Small intestine (tissue), 16 donors: ENCODE measurements at places on chromosomes 13 and 19.

DNA sequence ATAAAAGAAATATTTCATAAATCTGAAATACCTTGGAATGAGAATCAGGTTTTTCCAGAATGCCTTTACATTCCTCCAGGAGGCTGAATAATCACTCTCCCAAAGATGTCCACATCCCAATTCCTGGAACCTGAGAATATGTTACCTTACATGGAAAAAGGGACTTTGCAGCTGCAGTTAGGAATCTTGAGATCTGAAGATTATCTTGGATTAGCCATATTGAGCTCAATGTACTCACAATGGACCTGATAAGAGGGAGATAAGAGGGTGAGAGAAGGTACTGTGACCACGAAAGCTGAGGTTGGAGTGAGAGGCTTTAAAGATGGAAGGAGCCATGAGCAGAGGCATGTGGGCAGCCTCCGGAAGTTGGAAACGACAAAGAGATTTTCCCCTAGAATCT lies 36.8 kb upstream of the MBNL2 start:
- no peak overlapping the region for H3K4me3 ChIP-seq
- no peaks in the 10 kb centered on the region for H3K27me3 ChIP-seq
- H3K4me1 ChIP-seq, result no peaks in the 10 kb centered on the region
- H3K36me3 ChIP-seq, result no peaks in the 10 kb centered on the region

DNA sequence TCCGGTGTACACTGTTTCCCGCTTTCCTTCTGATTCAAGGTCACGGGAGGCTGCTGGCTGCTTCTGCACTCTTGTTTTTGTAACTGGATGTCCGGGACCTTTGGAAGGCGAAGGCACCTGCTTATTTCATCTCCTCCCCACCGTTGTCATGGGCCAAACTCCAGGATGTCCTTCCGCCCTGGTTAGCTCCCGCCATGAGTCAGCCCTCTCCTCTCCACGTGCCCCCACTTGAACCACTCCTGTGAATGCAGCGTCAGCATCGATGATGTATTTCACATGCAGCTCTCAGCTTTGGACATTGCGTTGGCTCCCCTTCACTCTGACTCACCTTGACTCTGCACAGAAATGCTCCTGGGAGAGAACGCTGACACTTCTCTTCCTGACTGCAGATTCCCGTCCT lies 5.5 kb upstream of the GALP start:
- peak; percentile 83 for DNase-seq
- H3K27me3 ChIP-seq, result no peaks in the 10 kb centered on the region
- no peaks in the 10 kb centered on the region for H3K4me1 ChIP-seq

GRCh38 chr19:768424-768823 lies 17.5 kb downstream of the MISP start:
- no peaks in the 10 kb centered on the region for H3K27me3 ChIP-seq
- no peak for DNase-seq
- peaks cover 12% of the 10 kb centered on the region for H3K36me3 ChIP-seq
- no peaks in the 10 kb centered on the region for H3K4me1 ChIP-seq
- H3K4me3 ChIP-seq, result no peak overlapping the region

GRCh38 chr13:43543331-43543730 lies 243.4 kb downstream of the ENOX1 start:
- no peaks in the 10 kb centered on the region for H3K27me3 ChIP-seq
- no peak overlapping the region for H3K4me3 ChIP-seq
- H3K27ac ChIP-seq, result no peak overlapping the region
- H3K4me1 ChIP-seq, result no peaks in the 10 kb centered on the region

- H3K27ac ChIP-seq, result no peak overlapping the region
- no peaks in the 10 kb centered on the region for H3K27me3 ChIP-seq
- no peaks in the 10 kb centered on the region for H3K36me3 ChIP-seq
- DNase-seq, result no peak
- no peak overlapping the region for H3K4me3 ChIP-seq
- no peaks in the 10 kb centered on the region for H3K4me1 ChIP-seq
Observed at GRCh38 chr13:40207001-40207478, 459.4 kb downstream of the FOXO1 start.

DNA sequence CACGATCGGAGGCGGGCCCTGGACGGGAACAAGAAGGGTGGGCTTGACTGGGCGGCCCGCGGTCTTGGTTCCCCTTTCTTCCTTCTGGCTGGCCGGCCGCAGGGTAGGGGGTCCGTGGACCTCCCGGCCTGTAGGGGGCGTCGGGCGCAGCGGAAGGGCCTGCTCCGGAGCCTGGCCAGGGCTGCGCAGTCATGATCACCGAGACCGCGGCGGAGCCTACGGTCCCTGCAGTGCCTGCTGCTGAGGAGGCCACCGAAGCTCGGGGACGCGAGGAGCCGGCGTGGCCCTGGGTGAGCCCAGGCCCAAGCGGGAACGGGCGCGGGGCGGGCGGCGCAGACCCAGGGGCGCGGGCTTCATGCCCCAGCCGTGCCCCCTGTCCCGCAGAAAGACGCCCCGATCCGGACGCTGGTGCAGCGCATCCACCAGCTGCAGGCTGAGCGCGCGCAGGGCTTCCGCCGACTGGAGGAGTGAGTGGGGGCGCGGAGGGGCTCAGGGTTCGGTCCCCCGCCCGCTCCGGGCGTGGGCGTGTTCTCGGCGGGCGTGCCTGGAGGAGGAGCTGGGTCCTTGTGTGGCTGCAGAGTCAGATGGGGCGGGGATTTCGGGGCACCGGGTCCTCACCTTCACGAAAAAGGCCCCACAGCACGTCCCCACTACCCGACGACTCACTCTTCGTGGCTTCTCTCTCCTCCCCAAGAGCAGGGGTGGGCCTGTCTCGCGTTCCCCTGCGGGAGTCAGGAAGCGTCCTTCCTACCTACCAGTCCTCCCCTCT lies at the start of gene REX1BD:
Gene REX1BD, plus strand, starts transcription at position 188 of the 769 bp plus-strand sequence. Its CDS starts 4 bp downstream, at position 192.
- peaks cover 3% of the 10 kb centered on the region for H3K4me1 ChIP-seq
- peak; percentile 77 for DNase-seq
- H3K27ac ChIP-seq, result peak within 1 kb of the TSS; percentile 88
- H3K27me3 ChIP-seq, result no peaks in the 10 kb centered on the region

GRCh38 chr13:95749545-95749944 lies 72.6 kb downstream of the DNAJC3 start:
- H3K4me1 ChIP-seq, result no peaks in the 10 kb centered on the region
- no peaks in the 10 kb centered on the region for H3K36me3 ChIP-seq
- H3K27me3 ChIP-seq, result no peaks in the 10 kb centered on the region
- no peak for DNase-seq

GRCh38 chr13:24071423-24072075 lies 89.0 kb upstream of the SPATA13 start:
- DNase-seq, result peak; percentile 62
- no peaks in the 10 kb centered on the region for H3K36me3 ChIP-seq
- peaks cover 5% of the 10 kb centered on the region for H3K4me1 ChIP-seq
- H3K4me3 ChIP-seq, result no peak overlapping the region
- no peaks in the 10 kb centered on the region for H3K27me3 ChIP-seq
- no peak overlapping the region for H3K27ac ChIP-seq

- H3K4me1 ChIP-seq, result no peaks in the 10 kb centered on the region
- no peaks in the 10 kb centered on the region for H3K36me3 ChIP-seq
- H3K27ac ChIP-seq, result no peak overlapping the region
- H3K27me3 ChIP-seq, result no peaks in the 10 kb centered on the region
- DNase-seq, result no peak
Observed at GRCh38 chr19:3071768-3072167, 9.5 kb upstream of the TLE5 start.

DNA sequence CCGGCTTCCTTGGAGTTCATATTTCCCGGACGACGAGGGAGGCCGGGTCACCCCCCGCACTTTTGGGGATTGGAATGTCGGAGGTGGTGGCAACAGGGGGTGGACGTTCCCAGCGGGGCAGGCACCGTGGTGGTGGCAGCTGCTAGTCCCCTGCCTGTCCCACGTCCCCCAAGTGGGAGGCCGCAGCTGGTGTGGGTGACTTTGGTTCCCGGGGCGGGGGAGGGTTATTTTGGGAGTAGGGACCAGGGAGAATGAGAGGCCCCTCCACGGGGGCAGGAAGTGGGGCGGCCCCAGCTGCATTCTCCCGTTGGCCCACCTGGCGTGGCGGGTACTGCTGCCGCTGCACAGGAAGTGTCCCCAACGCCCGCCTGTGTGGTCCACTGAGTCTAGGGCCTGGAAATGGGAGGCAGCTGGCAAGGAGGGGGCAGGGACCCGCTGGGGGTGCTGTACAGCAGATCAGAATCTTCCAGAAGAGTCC lies 11.1 kb upstream of the PLIN3 start:
- DNase-seq, result no peak
- no peaks in the 10 kb centered on the region for H3K36me3 ChIP-seq
- no peaks in the 10 kb centered on the region for H3K27me3 ChIP-seq
- H3K4me3 ChIP-seq, result no peak overlapping the region

GRCh38 chr13:113041293-113041690 lies 64.3 kb upstream of the F7 start:
- no peaks in the 10 kb centered on the region for H3K36me3 ChIP-seq
- H3K4me1 ChIP-seq, result no peaks in the 10 kb centered on the region
- no peak overlapping the region for H3K27ac ChIP-seq
- H3K4me3 ChIP-seq, result no peak overlapping the region

- no peaks in the 10 kb centered on the region for H3K36me3 ChIP-seq
- no peak overlapping the region for H3K4me3 ChIP-seq
- no peaks in the 10 kb centered on the region for H3K27me3 ChIP-seq
- no peaks in the 10 kb centered on the region for H3K4me1 ChIP-seq
- DNase-seq, result no peak
Observed at GRCh38 chr13:35966024-35966423, 165.2 kb downstream of the DCLK1 start.

- H3K4me3 ChIP-seq, result no peak overlapping the region
- no peaks in the 10 kb centered on the region for H3K4me1 ChIP-seq
- DNase-seq, result no peak
- no peak overlapping the region for H3K27ac ChIP-seq
- no peaks in the 10 kb centered on the region for H3K27me3 ChIP-seq
- no peaks in the 10 kb centered on the region for H3K36me3 ChIP-seq
Observed at GRCh38 chr19:21256722-21257121, 72.5 kb downstream of the ZNF708 start.

- H3K27me3 ChIP-seq, result no peaks in the 10 kb centered on the region
- H3K36me3 ChIP-seq, result peaks cover 16% of the 10 kb centered on the region
- H3K4me1 ChIP-seq, result peaks cover 3% of the 10 kb centered on the region
- H3K4me3 ChIP-seq, result no peak overlapping the region
Observed at GRCh38 chr13:42893214-42893671, 98.8 kb downstream of the EPSTI1 start.

GRCh38 chr19:10338940-10339339 lies 484 bp downstream of the ICAM3 start:
- H3K36me3 ChIP-seq, result no peaks in the 10 kb centered on the region
- no peak for DNase-seq
- H3K4me3 ChIP-seq, result no peak overlapping the region
- H3K4me1 ChIP-seq, result peaks cover 4% of the 10 kb centered on the region
- H3K27ac ChIP-seq, result no peak overlapping the region

- H3K27ac ChIP-seq, result no peak overlapping the region
- no peaks in the 10 kb centered on the region for H3K4me1 ChIP-seq
- no peak overlapping the region for H3K4me3 ChIP-seq
- no peaks in the 10 kb centered on the region for H3K27me3 ChIP-seq
Observed at GRCh38 chr19:24048261-24048660, 38.7 kb upstream of the ZNF254 start.

DNA sequence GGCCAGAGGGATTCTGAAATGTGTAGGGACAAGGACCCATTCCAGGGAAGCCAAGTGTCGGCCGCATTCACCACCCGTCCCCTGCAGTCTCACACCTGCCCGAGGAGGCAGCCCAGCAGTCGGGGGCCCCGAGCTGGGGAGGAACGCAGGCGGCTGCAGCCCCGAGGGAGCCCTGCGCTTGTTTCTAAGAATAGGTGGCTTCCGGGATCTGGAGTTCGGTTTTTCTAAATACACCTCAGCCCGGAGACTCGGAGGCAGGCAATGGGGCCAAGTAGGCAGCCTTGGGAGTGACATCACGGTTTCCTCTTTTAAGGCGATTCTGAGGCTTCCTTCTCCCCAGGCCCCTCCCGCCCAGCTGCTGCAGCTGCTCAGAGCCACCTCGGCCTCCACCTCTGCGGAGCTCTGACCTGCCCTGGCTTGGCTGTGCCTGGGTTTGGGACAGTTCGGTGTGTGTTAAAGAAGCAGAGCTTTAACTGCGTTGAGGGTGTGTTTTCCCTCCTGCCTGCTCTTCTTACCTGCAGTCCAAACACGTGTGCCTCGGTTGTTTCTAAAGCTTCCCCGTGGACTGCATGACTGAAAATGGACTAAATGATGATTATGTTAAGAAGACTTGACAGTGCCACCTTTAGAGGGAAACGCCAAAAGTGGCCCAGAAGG lies 80.5 kb downstream of the COL4A2 start:
- H3K27me3 ChIP-seq, result no peaks in the 10 kb centered on the region
- no peak overlapping the region for H3K4me3 ChIP-seq
- H3K4me1 ChIP-seq, result no peaks in the 10 kb centered on the region
- H3K27ac ChIP-seq, result peak overlapping the region; percentile 76
- H3K36me3 ChIP-seq, result no peaks in the 10 kb centered on the region
- no peak for DNase-seq

DNA sequence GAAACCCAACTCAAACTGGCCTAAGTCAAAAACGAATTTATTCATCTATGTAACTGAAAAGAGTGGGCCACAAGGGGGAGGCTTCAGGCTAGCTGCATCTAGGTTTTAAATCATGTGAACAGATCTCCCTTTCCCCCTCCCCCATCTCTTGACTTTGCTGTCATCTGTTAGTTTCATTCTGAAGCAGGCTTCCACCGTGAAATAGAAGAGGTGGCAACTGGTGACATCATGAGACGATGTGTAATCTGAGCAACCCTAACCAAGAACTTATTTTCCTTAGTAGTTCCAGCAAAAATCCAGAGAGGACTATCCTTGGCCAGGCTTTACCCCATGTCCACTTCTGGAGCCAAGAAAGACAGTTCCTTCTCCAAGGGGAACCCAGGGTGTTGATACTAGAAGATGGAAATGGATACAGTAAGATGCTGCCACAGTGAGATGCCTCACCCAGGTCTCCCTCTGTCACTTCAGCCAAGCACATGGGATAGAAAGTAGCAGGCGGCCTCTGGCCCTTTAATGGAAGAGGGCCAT lies 9.4 kb downstream of the SAMD4B start:
- H3K4me3 ChIP-seq, result no peak overlapping the region
- peaks cover 9% of the 10 kb centered on the region for H3K36me3 ChIP-seq
- no peaks in the 10 kb centered on the region for H3K27me3 ChIP-seq
- DNase-seq, result no peak
- H3K4me1 ChIP-seq, result no peaks in the 10 kb centered on the region
- H3K27ac ChIP-seq, result peak overlapping the region; percentile 45

GRCh38 chr13:86933676-86934075 lies 737.5 kb upstream of the SLITRK5 start:
- H3K4me3 ChIP-seq, result no peak overlapping the region
- no peak for DNase-seq

GRCh38 chr19:15506074-15506571 lies 2.2 kb upstream of the CYP4F22 start:
- H3K27ac ChIP-seq, result no peak overlapping the region
- H3K36me3 ChIP-seq, result no peaks in the 10 kb centered on the region
- DNase-seq, result no peak
- H3K4me1 ChIP-seq, result no peaks in the 10 kb centered on the region
- H3K27me3 ChIP-seq, result peaks cover 3% of the 10 kb centered on the region
